Bronchial epithelial cell (primary cell): ENCODE measurements at places on chromosomes 1 and 21. TPM values are rescaled to one million over a fixed set of nuclear protein-coding genes. Genes with fewer than 3 reads are reported as not detected.

GRCh38 chr1:201925301-201925567 lies 21.1 kb downstream of the LMOD1 start:
- DNase-seq: no peak

The CSF3R gene
- total RNA-seq: 0.79 TPM in 1 of 2 replicates, not detected in the other

- no peak for DNase-seq
These were observed 35.1 kb upstream of the IFNGR2 start for GRCh38 chr21:33368124-33368523.

DNA sequence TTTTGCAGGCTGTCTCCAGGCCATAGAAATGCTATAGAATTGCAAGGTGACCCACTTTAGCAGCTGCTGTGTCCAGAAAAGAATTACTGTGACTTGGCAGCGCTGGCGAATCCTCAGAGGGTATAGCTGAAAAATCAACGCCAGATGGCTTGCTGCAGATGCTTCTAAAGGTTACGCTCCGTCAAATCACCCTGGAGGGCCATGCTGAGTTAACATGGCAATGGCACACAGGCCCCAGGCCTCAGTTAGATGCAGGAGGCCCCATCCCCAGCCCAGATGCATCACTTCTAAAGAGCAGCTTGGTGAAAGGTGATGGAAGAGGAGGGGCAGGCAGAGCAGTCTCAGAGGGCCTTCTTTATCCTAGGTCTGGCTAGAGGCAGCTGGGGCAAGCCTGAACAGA lies 18.0 kb downstream of the KIAA1614 start:
- DNase-seq: no peak
